Fibroblast of villous mesenchyme (primary cell): ENCODE measurements at places on chromosomes 11 and 22. TPM values are rescaled to one million over a fixed set of nuclear protein-coding genes. Genes with fewer than 3 reads are reported as not detected.

The NNMT gene
- total RNA-seq = 505 and 713 TPM in 2 replicates

The MPZL2 gene
- total RNA-seq = not detected in 2 replicates

DNA sequence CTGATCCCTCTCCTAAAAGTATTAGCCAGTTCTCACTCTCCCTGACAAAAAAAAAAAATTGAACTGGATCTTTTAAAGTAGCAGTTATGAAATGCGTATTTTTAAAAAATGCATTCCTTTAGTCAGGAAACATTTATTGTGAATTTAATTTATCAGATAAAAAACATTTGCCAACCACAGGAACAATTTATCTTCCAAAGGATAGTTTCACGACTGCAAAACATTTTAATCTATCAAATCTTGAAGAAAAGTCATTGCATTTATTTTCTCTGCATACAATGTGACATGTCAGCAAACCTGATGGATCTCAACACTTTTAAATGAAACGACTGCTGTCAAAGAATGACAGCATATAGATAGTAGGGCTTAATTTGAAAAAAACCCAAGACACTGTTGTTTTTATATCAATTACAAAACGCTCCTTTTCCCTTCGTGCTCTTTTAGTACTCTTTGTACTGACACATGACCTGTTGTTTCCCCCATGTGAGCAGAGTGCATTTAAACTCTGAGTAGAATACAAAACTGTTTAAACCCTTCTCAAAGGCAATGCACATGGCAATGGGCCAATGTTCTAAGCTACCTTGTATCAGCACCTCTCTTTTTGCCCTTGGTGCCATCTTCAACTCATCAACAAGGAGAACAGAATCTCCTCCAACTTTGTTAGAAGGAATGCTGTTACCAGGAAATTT lies 107.0 kb downstream of the ATG16L2 start:
- no peak for DNase-seq

The SLCO2B1 gene
- total RNA-seq = under 0.01 TPM in 1 of 2 replicates, not detected in the other

The TRAF6 gene
- 9.0 and 13.4 TPM in 2 replicates for total RNA-seq

DNA sequence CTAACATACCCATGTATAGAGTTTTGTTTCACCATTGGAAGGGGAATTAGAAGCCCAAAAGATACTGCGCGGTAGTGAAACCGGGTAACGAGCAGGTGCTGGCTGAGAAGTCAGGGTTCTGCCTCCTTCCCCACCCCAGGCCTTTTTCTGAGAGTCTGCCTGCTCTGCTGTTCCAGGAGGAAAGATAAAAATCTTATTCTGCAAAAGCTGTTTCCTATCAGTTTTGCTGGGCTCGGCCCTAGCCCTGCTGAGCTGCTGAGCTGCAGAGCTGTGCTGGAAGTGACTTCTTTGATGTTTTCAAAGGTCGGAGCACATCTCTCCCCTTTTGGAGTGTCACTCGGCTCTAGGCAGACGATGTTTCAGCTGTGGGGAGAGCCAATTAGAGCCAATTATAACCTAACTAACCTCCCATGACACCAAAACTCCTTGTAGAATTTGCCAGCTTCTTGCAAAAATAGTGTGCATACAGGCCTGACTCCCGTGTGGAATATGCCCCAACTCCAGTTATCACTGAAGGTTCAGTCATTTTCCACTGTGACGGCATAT lies 59.4 kb downstream of the SPATA19 start:
- no peak for DNase-seq

The KCNQ1 gene
- not detected in 2 replicates for total RNA-seq

- no peak for DNase-seq
Measured at GRCh38 chr22:20758688-20759087, 15.2 kb upstream of the SERPIND1 start.

GRCh38 chr22:20434264-20434751 lies 3.3 kb downstream of the SCARF2 start:
- no peak for DNase-seq

DNA sequence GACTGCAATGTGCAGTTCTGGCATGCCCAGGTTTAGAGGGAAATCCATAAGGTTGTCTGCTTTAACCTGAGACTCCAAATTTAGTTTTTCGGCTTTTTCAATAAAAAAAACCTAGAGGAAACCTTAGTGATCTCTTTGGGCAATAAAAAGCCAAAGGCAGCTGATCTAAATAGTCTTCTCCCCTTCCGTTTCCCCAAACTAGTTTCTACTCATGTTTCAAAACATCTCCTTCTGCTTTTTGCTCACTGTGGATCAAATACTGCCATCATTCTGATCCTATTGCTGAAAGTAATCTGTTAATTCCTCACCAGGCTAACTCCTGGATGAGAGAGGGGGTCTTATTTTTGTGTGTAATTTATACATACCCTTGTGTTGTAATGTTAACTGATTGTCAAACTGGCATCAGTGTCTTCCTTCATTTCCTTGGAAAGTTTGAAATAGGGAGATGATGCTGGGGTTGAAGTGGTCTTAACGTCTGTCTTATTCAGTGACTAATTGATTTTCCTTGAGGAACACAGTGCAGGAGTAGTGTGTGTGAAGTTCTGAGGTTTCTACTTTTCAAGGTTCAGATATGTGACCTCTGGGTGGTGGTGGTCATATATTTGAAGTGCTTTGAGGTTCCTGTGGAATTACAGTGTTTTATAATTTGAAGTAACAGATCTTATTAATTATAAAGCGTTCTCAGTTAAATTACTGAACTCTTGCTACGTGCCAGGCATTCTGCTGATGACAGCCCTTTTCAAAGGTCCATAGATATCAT lies 55.0 kb downstream of the ARHGAP42 start:
- DNase-seq = no peak

GRCh38 chr22:46829941-46830715 lies 67.7 kb downstream of the TBC1D22A start:
- DNase-seq = peak; percentile 44
